ENCODE measurements at places on chromosomes 7 and 10.
A peak's percentile ranks its signal among the peaks of the same experiment; 100 is the strongest.

GRCh38 chr10:77798940-77799339 is 127.6 kb downstream of the DLG5 start:
- no peak for DNase-seq

DNA sequence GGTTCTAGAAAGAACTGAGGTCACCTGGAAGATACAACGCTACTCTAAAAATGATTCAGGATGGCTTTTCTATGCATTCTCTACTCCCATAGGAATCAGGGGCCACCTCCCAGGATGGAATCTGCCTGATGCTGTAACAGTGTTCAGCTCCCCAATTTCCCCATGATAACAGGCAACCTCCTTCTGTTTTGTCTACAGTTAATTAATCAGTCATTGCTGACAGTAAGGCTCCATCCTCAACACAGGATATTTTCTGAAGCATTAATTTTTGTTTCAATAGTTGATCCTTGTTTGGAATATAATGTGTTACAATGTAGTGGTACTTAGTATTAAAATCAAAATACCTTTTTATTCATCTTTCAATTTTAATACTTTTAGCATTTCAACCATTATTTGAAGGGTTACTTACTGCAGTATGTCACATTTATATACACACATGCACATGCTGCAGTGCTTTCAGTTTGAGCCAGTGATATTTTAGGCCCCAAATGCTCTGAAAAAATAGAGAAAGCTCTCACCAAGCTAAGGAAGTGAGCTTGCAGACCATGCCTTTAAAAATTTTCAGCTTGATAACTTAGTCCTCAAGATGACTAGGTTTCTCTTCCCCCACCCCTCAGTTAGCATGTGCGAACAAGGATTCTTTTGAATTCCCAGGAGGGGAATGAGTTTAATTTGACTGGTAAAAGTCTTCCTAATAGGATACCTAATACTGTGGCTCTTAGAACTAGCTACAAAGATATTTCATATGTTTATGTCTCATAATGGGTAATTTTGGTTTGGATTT is 592 bp upstream of the PIK3CG start:
- DNase-seq = no peak

- no peak for DNase-seq
Measured at GRCh38 chr7:151558575-151558974, 38.9 kb upstream of the RHEB start.

DNA sequence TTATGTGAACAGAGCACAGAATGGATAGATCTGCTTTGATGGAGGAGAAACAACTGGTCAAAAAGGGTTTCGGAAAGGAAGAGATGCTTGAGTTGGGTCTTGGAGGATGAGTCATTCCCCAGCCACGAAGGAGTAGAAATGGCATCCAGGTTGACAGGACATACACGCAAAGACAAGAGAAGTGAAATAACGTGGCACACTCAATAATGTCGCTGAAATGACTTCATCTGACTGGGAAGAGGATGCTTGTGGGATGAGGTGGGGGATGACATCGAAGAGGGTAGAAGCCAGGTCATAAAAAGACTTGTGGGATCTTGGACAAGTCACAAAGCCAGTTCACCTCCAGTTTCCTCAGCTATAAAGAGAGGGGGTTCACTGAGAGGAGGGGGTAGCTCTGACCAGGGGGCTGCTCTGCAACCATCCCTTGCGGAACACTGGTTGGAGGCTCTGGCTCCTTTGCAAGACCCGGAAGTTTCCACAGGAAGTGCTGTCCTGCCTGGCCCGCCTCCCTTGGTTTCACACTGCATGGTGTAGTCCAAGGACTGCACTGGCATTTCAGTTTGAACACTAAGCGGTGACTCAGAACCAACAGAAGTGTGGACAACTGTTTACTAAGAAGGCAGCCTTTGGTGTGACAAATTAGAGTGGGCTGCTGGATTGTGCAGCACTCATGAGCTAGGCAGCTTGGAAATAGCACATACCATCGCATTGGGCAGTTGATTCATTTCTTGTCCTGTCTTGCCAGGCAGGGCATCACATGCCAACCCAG is 189.9 kb upstream of the ADO start:
- DNase-seq = peak; percentile 32

DNA sequence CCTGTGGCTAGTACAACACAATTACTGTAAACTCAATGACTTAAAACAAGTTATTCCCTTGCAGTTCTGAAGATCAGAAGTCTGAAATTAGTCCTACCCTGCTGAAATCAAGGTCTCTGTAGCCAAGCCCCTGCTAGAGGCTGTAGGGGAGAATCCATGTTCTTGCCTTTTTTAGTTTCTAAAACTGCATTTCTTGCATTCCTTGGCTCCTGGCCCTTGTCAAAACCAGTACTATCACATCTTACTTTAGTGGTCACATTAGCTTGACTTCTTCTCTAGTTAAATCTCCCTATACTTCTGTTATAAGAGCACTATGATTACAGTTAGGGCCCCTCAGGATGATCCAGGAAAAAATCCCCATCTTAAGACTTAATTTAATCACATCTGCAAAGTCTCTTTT is 567.0 kb downstream of the GFRA1 start:
- DNase-seq = no peak

GRCh38 chr10:86366033-86366901 is at the start of gene GRID1:
TSS of gene GRID1 (minus strand) at chr10:86366795.
- DNase-seq = no peak

GRCh38 chr10:33087152-33087551 is 129.1 kb upstream of the ITGB1 start:
- no peak for DNase-seq

- no peak for DNase-seq
Measured at GRCh38 chr10:129863201-129863663, 100.8 kb downstream of the EBF3 start.

DNA sequence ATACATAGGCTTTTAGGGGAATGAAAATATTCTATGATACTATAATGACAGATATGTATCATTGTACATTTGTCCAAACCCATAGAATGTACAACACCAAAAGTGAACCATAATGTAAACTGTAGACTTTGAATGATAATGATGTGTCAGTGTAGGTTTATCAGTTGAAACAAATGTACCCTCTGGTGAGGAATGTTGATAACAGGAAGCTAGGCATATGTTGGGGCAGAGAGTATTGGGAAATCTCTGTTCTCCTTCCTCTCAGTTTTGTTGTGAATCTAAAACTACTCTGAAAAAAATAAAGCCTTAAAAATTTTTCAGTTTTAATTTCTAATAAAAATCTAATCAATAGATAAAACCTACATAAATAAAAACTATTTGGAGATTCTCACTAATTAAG is 36.9 kb downstream of the C1GALT1 start:
- DNase-seq = no peak

DNA sequence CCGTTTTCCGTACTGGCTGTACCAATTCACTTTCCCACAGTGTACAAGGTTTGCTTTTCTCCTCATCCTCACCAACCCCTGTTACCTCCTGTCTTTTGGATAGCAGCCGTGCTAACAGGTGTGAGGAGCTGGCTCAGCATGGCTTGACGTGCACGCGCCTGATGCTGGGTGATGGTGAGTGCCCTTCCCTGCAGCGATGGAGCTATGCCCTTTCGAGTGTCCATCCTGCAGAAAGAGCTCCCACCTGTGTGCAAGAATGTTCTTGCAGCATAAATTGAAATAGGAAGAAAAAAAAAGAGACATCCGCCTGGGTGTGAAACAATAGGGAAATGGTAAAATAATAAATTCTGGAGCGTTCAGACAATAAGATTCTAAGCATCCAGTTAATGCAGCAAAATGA is 9.5 kb upstream of the UBE3C start:
- no peak for DNase-seq

GRCh38 chr7:122369756-122370155 is 65.2 kb upstream of the FEZF1 start:
- DNase-seq = no peak

DNA sequence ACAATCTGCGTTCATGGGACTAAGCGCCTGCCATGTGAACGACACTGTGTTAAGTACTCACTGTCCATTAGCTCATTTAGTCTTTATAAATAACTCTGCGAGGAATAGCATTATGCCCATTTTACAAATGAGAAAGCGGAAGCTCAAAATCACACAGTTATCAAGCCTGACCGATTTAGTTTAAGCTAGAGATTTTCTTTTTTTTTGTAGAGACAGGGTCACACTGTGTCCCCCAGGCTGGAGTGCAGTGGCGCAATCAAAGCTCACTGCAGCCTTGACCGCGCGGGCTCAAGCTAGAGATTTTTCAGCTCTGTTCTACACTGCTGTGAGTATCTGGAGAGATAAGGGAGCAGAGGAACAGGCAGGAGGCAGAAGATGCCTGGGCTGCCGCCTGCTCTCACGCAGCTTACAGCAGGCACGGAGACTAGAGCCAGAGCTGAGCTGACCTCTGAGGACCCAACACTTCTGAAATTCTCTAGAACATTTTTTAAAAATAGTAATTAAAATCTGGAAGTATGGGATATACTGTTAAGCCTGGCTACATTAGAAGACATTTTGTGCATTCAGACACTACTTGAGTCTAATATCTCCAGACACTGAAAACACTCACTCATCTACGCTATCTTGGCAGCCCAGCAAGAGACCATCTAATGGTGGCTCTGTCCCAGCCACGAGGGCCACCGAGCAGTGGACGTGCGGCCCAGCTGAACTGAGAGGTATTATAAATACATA is 38.7 kb downstream of the GNA12 start:
- DNase-seq = no peak

DNA sequence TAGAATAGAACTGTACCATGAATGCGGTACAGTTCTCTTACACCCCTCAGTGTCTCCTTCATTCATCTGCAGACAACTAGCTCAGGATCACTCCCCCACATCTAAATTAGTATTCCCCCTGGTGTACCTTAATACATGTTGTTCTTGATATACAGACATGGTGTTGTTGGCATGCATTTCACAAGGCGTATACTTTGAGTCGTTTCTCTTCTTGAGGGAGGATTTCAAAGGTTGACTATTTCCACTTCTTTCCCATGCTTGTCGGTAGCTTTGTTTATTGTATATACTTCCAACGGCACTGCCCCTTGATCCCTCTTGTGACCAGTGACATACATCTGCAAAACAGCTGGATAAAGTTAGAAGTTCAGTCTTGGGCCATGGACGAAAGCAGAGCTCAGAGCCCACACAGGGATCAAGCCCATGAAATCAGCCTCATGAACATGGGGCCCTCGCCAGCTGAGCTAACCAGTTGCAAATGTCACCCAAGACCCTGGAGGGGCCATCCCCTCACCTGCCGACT is 8.6 kb downstream of the CPA4 start:
- DNase-seq = no peak

DNA sequence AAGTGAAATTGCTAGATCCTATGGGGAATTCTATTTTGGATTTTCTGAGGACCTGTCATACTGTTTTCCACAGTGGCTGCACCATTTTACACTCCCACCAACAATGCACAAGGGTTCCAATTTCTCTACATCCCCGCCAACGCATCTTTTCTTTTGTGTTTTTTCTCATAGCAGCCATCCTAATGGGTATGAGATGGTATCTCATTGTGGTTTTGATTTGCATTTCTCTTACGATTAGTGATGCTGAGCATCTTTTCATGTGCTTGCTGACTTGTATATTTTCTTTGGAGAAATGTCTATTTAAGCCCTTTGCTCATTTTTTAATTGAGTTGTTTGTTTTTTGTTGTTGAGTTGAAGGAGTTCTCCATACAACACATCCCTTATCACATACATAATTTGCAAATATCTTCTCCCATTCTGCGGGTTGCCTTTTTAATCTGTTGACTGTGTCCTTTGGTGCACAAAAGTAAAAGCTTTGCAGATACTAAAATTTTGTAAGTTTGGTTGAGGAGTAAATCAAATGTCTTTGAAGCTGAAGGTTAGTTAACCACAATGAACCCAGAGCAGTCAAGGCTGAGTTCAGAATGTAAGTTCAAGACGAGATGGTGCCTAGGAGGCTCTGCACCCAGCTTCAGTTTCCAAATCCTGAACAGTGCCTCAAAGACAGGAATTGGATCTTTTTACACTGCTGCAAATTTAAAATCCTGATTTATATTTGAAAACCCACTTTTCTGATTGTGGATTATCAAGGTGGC is 195.4 kb downstream of the COBL start:
- no peak for DNase-seq

GRCh38 chr10:14656052-14656730 is 118.5 kb downstream of the FAM107B start:
- DNase-seq = no peak

DNA sequence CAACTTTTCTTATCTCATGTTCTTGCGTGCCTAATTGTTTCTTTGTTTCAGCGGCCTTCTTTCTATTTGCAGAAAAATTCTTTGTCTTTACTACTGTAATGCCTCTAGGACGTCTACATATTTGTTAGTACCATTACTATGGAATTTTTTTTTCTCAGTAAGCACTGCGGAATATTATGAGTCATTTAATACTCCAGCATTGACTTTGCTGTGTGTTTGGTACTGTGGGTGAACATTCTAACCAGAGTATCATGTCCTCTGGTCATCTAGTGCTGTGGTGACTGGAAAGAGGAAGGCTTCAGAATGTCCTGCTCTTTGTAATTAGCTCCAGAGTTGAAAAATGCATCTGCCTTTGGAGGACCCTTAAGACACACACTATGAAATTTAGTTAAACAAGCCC is 58.5 kb upstream of the FERD3L start:
- DNase-seq = no peak

DNA sequence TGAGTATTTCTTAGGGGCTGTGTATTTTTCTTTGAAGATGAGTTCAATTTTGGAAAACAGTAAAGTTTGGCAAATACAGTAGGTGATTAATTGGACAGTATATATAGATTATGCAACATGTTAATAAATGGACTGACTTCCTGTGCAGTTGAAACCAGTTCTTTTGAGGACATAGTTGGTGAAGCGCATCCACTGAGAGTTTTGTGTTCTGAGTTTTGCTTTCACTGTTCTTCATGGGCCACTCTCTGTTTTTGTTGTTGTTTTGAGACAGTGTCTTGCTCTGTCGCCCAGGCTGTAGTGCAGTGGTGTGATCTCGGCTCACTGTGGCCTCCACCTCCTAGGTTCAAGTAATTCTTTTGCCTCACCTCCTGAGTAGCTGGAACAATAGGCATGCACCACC is 109.0 kb downstream of the SDHAF3 start:
- no peak for DNase-seq

DNA sequence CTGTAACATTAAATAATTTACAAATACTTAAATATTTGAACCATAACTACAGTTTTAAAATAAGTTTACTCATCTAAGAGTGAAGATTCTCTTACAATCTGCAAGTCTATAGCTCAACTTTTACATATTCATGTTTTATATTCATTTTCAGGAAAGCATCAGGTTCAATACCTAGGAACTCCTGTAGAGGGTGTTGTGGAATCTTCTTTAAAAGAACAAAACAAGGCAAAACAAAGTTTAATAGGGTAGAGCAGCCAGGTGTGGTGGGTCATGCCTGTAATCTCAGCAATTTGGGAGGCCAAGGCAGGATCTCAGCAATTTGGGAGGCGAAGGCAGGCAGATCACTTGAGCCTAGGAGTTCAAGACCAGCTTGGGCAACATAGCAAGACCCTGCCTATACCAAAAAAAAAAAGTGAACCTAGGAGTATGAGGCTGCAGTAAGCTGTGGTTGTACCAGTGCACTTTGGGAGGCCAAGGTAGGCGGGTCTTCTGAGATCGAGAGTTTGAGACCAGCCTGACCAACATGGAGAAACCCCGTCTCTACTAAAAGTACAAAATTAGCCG is 45.1 kb downstream of the ST8SIA6 start:
- DNase-seq = no peak

All from stimulated activated CD4-positive, alpha-beta T cell treated with anti-CD3 and anti-CD28 coated beads, Interleukin-4, amount 100 ng/mL, for 48 hours (primary cell).